ENCODE measurements at places on chromosomes 12 and 14. TPM values are rescaled to one million over a fixed set of nuclear protein-coding genes. Genes with fewer than 3 reads are reported as not detected.

- DNase-seq: no peak
These were observed 85.4 kb upstream of the DYNC1H1 start for GRCh38 chr14:101878822-101879528.

DNA sequence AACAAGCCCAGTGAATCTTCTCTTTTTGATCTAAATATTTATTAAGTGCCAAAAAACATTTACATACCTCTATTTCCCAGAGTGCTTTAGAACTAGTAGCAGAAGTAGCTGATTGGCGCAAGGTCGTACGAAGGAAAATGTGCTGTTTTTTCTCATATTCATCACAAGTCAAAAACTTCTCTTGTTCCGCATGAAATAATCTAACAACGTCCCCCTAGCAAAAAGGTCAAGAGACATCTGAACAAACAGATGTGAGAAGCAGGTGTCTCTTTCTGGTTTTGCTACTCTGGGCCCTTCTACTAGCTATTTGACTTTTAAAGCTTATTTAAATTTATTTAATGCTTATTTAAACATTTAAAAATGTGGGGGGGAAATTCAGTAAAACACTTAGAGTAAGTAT, 117.8 kb downstream of the ITPR2 start:
- no peak for DNase-seq

DNA sequence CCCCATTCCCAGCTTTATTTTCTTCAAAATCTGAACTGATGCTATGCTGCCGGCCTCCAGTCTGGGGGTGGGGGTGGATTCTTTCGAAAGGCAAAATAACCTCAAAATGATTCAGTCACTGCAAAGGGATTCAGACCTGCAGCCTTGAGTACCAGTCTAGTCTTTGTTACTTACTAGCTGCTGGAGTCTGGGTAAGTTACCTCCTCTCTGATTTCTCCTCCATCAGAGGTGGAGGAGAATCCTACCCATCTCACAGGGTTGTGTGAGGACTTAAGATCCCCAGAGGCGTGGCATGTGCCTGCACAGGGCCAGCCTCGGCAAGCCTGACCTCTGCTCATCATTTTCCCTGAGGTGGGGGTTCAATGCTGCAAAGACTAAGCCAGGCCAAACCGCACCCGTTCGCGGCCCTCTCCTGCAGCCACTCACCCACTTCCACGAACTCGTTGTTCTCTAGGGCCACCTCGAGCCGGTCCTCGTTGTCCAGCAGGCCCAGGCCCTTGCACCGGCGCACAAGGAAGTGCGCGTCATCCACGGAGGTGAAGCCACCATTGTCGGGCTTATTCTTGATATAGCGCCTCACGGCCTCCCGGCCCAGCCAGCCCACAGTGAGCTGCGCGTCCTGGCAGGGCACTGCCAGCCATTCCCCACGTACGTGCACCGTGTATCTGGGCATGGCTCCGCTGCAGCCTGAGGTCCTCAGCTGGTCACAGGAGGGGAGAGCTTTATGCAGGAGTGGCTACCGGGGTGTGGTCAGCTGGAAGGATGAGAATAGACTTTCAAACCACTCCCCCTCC, 709 bp downstream of the HAL start:
- no peak for DNase-seq

GRCh38 chr12:64480148-64480547, 28.2 kb downstream of the TBK1 start:
- no peak for DNase-seq

DNA sequence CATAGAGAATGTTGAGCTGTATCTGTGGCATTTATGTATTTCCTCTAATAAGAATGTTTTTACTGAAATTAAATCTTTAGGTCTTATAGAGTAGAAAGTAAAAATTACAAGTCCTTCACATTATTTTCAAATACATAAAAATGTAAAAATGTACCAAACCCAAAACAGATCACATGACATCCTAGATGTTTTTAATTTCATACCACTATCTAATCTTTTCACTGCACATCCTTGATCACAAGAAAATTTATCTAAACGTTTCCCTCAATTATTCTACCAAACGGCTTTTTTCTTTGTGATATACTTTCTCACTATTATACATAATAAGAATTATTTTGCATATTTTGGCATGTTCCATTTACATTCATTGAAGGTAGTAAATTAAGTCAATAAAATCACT, 18.3 kb downstream of the SGPP1 start:
- no peak for DNase-seq

DNA sequence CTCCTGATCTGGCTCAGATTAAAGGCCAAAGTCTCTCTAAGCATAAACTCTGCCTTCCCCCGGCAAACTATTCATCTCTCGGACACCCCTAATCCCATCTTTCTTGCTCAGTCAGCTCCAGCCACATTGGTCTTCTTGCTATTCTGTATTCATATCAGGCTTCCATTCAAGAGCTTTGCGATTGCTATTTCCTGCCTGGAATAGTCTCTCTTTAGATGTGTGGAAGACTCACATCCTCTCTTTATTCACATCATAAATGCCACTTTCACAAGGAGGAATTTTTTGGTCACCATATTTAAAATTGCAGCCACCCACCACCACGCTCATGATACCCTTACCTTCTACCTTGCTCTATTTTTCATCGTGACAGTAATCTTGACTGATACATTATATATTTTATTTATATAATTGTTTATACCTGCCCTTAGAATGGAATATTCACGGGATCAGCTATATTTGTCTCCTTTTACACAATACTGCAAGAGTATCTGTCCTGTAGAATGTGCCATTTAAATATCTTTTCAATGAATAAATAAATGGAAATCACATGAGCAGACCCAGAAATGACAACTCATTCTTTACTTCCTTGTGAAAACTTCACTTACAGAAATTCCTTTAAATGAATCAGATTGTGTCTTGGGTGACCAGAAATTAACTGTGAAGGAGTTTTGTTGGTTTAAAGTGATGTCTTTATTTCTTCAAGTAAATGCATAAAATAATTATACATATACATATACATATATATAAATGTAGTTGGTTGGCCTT, 780.6 kb upstream of the FLRT2 start:
- no peak for DNase-seq

The PLEKHD1 gene
- 4.8 TPM for polyA plus RNA-seq

The CLEC4E gene
- polyA plus RNA-seq: 1.4 TPM

The SYNE3 gene
- 2.6 TPM for polyA plus RNA-seq

All from right renal pelvis (tissue), 4 donors.